ENCODE measurements at places on chromosomes 6 and 20.

DNA sequence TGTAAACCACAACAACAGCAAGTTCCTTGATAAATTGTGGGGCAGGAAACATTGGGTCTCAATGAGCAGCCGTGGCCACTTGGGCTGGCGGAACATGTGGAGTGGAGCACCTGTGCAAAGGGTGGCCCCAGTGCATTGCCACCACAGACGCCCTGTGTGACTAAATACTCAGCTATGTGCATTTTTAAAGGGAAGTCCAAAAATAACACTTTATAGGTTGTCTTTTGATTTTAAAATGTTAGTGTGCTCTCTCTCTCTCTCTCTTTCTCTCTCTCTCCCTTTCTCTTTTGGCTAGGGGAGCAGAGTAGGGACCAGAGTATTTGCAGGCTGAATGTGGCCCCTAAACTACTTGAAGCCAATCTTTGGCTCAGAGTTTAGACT is 236.3 kb downstream of the BCAS1 start:
- DNase-seq, result no peak

GRCh38 chr20:47421076-47421475 is 64.6 kb upstream of the ZMYND8 start:
- no peak for DNase-seq

DNA sequence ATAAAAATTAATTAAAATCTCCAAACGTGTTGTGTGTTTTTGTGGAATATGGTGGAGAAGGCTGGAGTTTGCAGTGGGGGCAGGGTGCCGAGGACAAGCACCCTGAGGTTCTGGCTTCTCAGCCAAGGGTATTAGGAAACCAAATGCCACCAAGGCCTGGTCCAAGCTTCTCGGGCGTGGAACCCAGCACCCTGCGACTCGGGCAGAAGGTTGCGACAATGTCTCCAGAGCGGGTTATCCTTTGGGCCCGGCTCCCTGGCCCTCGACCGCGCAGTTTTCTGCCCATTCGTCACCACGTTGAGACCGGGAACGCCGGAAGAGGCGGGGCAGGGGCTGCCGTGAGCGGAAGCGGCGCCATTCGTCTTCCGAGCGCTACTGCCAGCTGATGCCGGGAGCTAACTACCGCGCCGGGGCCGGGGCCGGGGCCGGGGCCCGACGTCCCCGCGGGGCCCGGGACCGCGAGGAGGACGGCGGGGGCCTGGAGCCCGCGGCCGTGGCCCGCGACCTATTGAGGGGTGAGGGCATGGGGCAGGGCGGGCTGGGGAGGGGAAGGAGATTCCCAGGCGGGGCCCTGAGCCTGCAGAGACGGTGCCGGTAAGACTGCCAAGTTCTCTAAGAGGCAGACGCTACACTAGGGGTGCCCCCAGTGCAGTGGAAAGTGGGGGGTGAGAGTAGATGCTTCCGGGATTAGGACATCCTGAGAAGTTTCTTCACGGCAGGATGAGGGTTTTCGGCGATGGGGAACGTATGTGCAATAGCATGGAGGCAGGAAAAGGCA is at the start of gene RRP36:
RRP36 (plus strand) TSS at position 354 of the 778 bp plus-strand sequence; CDS start at position 386, 32 bp downstream.
- peak; percentile 86 for DNase-seq

GRCh38 chr6:163243083-163243482 is 171.4 kb upstream of the QKI start:
- no peak for DNase-seq

- DNase-seq, result no peak
Measured at GRCh38 chr6:88536071-88536625, 370.0 kb upstream of the CNR1 start.

DNA sequence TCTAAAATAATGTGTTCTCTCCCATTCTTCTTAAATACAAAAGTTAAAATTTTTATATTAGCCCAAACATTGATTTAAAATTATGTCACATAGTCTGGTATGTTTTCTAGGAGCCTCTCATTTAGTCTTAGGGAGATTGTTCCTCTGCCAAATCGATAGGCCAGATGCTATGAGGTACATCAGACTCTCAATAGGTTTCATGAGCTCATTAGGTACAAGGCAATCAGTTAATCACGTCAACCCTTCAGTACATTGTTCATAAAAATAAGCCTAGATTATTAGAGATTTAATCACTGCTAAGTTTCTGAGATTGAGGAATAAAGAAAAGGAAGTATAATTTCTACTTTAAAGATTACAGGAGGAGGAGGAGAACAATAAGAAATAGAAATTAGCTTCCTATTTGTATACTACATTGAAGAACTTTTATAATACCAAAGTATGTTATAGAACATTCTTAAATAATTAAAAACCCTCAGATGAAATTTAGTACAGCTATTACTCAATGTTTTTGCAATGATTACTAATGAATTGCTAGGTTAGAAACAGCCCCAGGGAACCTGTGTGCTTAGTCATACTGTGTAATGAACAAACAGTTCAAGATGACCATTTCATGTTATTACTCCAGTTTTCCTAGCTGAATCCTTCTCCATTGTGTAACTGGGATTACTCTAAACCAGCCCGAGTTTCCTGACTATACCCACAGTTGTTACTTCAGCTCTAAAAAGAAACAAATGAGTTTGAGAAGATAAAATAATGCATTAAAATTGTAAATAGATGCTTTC is 117.0 kb downstream of the BMP5 start:
- DNase-seq, result no peak

- DNase-seq, result peak; percentile 38
Measured at GRCh38 chr6:41536795-41537758, 9.1 kb upstream of the FOXP4 start.

DNA sequence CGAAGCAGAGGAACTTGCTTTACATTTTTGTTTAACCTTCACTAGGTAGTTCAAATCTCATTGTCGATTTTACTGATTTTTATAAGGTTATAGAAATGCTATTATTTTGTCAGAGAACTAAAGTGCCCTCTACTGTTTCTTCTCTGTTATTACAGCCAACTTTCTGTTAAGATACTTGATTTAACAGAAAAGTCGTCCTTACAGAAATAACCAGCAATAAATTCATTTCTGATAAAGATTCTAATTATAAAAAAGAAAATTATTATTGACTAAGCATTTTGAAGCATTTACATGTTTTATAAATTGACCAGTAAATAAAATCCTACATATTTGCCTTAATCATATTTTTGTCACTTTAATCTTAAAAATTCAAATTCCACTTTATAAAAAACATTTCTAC is 60.8 kb downstream of the OGFRL1 start:
- DNase-seq, result peak; percentile 20

- DNase-seq, result no peak
Measured at GRCh38 chr6:11604215-11604614, 66.7 kb downstream of the TMEM170B start.

DNA sequence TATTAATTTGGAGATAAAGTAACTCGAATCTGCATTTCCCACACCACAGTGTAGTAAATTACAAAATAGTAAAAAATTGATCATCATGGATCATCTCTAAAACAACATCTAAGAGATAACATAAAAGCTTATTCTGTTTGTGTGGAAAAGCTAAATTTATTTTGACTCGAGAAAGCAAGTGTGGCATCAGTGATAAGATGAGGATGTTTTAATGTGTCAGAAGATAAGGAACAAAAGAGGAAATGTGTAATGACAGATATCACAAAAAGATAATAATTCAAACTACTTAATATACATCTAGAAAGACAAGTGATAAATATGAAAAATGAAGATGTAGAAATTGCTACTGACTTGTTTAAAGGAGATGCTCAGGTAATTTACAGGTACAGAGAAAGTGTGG is 74.1 kb downstream of the DNAH8 start:
- no peak for DNase-seq

DNA sequence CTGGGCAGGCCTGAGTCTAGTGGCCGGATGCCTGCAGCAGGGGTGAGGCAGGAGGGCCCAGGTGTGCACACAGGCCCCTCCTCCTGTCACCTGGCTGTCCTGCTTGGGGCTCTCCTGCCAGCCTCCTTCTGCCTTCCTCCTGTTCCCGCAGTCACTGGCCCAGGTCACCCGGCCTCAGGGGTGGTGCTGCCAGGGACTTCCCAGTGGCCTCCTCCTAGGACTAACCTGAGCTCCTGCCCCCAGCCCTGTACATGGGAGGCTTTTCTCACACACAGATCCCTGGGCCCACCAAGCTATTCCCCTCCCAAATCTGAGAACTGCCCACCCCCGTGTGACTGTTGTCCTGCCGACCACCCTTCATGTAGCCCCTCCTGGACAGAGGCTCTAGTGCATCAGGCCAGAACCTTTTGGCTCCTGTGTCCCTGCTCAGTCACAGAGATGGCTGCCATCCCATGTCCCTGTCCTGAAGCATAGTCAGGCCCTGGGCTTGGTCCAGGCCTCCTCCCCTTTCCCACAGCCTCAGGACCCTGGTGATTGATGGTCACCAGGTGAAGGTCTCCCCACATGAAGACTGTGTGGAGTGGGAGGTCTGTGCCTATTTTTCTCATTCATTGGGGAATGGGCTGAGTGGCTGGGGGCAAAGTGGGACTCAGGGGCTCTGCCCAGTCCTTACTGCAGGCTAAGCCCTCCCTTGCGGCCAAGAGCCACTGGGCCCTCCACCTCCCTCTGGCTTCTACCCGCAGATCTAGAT is 1.1 kb upstream of the ULBP1 start:
- DNase-seq, result no peak

- DNase-seq, result peak; percentile 58
Measured at GRCh38 chr6:26575494-26575939, 21.2 kb upstream of the ABT1 start.

- DNase-seq, result peak; percentile 93
Measured at GRCh38 chr20:46027245-46027853, 1.7 kb upstream of the SLC12A5 start.

GRCh38 chr6:53469163-53469562 is 75.7 kb downstream of the GCLC start:
- DNase-seq, result no peak

DNA sequence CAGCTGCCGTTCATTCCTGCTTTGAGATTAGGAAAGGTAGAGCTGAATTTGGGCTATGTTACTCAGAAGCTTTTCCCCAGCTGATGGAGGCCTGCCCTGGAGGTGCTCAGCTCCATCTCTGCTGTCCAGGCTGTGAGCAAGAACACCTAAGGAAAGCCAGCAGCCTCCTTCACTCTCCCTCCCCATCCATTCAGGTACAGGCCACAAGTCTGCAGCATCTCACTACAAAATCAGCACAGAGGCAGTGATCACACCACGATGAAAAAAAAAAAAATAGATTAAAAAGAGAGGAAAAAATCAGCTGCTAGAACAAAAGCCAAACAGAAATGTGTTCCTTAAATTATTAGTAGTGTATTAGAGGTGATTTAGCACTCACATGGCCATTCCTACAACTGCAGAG is 515.0 kb downstream of the CDH26 start:
- DNase-seq, result no peak

- DNase-seq, result no peak
Measured at GRCh38 chr6:159665868-159666635, 27.0 kb downstream of the SOD2 start.

DNA sequence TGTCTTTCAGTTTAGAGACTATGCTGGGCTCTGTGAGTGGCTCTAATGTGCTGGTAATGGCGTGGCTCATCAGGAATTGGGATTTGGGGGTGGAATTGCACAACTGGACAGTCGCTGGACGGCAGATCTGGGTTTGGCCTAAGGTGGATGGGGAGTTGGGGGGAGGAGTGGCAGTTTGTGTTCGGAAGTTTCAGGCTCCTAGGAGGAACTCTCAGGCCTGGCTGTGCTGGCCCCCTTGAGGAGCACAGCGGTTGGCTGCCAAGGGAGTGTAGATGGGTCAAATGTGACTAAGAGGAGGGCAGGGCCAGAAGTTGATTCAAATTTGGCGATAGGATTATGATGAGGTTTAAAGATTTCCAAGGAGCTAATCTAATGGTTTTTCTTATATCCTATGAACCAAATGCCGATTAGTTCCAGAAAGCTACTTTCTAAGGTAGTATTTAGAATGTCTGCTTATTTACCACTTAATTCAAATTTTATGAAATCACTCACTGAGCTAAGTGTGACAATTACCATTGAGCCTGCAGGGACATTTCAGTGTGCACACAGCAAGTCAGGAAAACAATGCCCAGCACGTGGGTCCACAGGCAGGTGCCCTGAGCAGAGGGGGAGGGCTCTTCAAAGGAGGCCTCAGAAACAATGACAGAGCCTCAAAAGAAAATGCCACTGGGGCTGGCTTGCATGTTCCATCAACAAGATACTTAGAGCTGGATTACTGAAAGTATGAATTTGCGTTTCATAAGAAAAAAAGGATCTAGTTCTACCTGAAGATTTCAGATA is 111.0 kb downstream of the GJA10 start:
- peak; percentile 79 for DNase-seq

DNA sequence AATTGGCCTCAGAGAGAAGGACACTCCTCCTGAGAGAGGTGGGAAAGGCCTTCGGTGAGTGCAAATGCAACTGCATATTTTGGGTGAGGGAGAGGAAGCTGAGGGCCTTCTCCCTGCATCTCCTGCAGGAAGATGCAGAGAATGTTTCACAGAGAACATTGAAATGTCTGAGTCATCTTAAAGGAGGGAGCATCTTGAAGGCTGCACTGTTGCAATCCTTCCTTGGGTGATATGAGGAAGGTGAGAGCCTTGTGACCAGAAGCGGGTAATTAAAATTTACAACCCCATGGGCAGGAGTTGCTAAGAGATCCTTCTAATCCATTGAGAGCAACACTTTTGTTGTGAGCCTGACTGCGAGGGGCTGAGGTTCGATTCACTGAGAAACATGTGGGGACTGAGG is 375.7 kb upstream of the MARCKS start:
- no peak for DNase-seq

GRCh38 chr20:21936720-21937380 is 231.4 kb downstream of the PAX1 start:
- peak; percentile 2 for DNase-seq

Measured in neural progenitor cell (in vitro differentiated cells).